ENCODE measurements at places on chromosomes 3 and 15.

GRCh38 chr3:66377800-66378199, 123.0 kb downstream of the LRIG1 start:
- DNase-seq, result no peak

DNA sequence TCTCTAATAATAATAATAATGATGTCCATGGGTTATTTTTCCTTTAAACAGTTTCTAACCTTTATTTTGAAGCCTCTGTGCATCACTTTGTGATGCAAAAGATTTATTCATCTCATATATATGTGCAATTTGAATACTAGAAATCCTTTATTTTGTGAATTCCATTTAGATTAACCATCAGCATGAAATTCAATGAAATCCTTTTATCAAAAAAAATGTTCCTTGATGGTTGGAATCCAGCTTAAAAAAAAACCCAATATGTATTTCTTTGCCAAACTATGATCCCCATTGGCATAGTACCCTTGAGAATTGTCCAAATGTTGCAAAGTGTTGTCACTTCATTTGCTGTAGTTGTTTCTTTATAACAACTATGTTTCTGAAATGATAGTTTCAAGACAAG, 7.4 kb downstream of the TBC1D23 start:
- DNase-seq, result no peak

- no peak for DNase-seq
Measured at GRCh38 chr15:30962659-30963058, 28.8 kb downstream of the MTMR10 start.

DNA sequence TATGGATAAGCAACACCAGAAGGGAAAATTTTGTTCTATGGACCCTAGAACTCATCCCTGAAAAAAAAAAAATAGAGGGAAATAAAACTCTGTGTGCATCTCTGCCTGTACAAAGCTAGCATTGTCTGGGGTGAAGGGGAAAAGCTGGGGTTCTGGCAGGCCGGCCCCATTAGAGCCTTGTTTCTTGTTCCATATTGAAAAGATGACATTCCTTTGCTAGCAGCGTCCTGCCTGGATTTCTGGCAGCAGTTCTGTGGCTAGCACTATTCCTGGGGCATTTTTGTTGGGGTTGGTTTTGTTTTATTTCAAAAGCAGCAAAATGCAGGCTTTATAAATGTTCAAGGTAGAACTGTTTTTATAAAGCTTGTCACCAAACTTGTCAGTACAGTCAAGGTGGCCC, 45.2 kb downstream of the RARB start:
- no peak for DNase-seq

DNA sequence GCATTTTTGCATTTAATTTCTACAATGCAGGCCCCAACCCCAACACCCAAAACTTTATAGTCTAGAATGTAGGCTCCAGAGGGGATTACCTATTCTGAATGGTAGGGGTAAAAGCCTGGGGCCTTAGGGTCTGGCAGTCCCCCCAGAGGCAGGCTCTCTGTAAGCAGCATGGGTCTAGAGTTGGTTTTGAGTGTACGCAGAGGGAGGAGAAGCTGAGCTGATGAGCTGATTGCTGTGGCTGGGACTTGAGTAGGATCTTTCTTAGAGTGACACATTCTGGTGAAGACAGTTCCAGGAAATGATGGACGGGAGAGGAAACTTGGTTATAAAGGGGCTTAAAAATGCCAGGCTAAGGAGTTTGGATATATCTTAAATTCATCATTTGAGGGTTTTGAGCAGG, 2.1 kb downstream of the LPP start:
- no peak for DNase-seq

GRCh38 chr3:123332124-123332641, 116.7 kb downstream of the ADCY5 start:
- no peak for DNase-seq

DNA sequence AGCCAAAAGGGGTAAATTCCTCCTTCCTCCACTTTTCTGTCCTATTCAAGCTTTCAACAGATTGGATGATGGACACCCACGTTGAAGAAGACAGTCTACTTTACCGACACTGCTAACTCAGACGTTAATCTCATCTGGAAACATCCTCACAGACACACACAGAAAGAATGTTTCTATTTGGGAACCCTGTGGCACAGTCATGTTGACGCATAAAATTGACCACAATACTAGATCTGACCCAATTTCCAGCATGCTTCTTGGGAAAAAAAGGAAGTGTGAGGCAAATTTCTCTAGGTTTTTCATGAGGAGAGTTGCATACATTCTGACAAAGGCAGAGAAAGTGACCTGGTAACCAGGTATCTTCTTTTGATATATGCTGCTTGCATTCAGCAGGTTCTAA, 594.1 kb downstream of the FGF12 start:
- DNase-seq, result no peak

DNA sequence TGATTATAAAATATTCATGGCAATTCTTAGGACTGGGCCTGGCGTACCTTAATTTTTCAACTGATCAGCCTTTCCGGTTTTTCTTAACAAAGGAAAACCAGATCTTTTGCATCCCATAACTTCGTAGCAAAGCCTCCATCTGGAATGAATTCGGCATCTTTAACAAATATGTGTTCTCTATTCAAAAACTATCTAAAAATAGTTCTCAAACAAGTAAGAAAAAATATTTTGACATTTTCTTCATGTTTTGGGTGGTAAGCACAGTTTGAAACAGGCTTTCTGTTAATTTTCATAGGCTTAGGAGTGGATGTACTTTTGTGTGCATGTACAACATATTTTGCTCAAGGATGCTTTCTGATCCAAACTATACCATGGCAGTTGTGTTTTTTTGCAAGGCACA, 55.1 kb downstream of the RBMS3 start:
- DNase-seq, result no peak

GRCh38 chr3:156509189-156510174, 45.4 kb downstream of the SSR3 start:
- DNase-seq, result peak; percentile 71

DNA sequence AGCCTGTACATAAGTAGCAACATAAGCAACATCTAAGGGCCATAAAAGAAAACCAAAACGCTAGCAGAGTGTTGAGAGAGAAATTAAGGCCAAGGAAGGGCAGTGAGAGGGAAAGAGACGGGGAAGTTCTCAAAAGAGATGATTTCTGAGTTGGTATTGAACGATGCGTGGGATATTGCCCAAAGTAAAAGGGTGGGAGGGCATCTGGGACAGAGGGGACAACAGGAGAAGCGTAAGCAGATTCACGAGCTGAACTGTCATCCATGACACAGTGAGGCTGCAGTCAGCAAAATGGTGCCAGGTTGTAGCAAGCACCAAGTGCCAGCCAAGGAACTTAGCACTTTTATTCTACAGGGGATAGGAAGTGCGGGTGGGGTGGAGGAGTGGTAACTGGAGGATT, 11.8 kb downstream of the NCEH1 start:
- no peak for DNase-seq

DNA sequence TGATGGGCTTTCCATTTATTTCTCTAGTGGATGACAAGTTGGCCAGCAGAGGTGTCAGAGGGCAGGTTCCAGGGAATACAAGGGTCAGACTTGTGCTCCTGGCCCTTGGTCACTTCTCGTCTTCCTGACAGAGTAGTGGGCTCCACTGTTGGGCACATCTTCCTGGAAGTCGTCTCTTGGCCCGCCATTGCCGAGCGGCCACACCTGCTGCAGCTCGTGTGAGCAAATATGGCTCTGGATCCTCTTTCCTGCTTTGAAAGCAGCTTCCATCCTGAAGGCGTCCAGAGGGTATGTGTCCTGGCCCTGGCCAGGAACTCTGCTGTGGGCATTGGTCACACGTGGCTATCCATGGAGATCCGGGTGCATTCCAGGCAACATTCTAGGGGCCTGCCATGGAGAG, 100.2 kb downstream of the SNRPN start:
- DNase-seq, result no peak

Measured in hindlimb muscle (tissue), 1 donor.